Effector memory CD4-positive, alpha-beta T cell (primary cell): ENCODE measurements at places on chromosomes 3 and 15.

DNA sequence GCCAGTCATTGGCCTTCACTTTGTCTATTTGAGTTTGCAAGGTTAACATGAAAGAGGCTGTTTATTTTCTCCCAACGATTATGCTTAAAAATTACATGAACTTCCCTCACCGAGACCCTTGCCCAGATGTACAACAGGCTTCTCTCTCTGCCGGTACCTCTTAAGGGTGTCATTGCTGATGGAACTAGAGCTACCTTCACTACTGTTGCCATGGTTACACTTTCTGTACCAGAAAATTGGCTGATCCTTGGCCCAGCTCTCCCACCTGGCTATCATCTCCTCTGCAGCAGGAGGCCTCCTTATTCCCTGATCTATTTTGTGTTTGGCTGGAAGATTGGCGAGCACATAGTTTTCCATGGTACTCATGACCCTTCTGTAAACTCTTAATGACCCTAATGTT is 24.0 kb upstream of the LIPC start:
- no peak for DNase-seq

DNA sequence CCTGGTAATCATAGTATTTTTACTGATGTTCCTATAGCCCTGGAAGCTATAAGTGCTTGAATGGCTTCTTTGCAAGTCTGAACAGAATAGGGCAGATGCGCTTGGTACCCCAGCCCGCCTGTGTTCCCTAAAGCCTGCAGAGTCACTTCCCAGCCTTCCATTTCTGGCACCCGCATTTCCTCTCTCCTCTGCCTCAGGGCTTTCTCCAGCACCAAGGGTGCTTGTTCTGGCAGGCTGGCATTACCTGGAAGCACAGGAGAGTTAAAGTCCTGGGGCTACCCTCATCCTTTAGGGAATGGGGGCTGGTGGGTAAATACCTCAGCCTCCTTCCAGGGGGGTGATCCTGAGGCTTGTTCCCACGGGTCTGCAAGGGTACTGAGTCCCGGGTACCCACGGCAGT is 7.4 kb upstream of the CHRNA3 start:
- no peak for DNase-seq

DNA sequence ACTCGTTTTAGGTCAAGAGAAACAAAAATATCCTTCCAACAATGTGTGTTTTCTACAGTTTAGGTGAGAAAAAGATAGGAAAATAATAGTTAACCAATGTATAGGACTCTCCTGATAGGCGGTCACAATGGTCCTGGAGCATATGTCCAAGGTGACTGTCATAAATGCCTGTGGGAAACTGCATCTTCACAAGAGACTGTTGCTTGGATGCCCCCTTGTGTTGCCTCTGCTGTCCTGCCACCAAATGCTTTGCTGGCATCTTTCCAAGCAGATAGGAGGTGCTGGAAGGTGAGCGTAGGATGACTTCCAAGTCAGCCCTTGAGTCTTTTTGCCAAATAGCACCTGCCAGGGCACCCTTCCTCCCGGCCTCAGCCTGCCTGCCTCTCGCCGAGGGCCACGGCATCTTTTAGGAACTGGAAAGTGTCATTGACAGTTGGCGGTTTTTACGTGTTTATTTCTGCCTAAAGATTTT is 24.1 kb upstream of the SACM1L start:
- DNase-seq, result peak; percentile 62

DNA sequence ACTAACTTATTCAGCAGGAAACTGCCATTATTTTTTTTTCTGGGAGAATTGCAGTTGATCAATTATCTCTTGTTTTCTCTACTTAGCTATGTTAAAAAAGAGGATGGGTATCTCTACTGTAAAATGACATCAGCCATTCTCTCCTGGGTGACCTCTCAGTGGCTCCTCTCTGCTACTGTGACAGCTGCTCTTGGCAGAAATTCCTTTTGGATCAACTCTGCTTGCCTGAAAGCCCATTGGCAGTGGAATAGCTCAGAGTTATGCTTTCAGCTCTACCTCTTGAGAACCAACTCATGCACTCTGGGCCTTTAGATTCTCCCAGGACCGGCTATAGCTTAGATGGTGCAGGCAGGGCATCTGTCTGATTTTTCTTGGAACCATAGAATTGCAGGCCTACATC is 99.9 kb upstream of the GAP43 start:
- DNase-seq, result no peak

DNA sequence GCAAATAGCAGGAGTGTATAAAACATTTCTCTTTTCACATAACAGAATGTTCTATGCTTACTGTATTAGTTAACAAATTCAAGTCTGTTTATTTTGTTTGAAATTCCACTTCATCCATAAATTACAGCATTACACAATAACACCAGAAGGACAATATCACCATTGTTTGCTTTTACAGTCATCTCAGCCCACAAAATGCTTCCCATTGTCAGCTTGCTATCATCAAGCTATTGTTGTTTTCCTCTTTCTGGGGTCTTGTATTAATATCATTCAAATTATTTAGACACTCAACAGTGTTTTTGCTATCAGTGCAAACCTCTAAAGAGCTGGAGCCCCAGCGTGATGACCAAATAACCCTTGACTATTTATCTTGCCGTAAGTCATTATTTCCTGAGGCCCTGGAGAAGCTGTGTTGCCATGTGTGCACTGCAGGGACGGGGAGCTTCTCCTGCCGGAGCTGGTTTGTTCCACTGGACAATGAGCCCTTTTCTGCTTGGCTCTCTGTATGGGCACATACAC is 1.1 kb downstream of the SAMMSON start:
- no peak for DNase-seq

- no peak for DNase-seq
Observed at GRCh38 chr3:8517487-8517886, 15.9 kb downstream of the LMCD1 start.

- DNase-seq, result no peak
Observed at GRCh38 chr3:38006445-38006995, 15.9 kb downstream of the VILL start.

DNA sequence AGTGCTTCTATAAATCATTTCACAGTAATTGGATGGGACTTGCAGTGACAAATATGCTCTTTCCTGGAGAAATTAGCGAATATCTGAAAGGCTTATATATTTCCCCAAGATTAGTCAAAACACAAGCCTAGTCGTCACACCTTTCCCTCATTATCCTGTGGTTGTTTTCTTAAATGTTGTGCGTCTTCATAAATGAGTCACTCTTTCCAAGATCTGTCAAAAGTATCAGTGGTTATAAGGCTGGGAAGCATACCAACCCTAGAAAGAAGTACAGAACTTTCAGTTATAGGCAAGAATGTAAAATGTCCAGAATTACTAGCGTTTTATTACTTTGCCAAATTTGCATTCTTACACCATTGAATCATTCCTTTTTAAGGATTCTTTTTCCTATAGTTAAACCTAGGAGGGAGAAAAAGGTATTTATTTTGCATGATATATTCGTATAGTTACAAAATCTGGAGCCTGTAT is 33.6 kb downstream of the TMEM212 start:
- no peak for DNase-seq

DNA sequence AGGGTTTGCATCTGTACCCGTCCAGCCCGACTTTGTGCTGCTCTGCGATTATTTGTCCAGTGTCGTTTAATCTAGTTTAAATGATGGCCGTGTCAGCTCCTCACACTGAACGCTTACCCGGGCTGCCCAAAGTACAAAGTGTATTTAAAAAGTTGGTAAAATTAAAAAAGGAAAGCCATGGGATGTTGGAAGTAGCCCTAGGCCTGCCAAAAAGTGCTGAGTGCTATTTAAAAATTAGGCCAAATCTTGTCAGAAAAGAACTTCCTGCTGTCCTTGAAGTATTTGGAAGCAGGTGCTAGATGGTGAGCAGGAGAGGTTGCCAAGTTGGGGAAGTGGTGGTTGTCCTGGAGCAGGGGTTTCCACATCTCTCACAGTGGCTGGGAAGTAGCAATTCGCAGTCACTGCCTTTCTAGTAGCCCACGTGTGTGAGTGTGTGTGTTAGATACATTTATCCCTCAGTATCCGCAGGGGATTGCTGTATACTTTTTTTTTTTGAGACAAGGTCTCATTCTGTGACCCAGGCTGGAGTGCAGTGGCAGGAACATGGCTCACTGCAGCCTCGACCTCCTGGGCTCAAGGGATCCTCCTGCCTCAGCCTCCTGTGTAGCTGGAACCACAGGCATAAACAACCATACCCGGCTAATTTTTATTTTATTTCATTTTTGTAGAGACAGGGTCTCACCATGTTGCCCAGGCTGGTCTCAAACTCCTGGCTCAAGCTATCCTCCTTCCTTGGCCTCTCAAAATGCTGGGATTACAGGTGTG is 664 bp downstream of the PPCDC start:
- DNase-seq, result no peak

DNA sequence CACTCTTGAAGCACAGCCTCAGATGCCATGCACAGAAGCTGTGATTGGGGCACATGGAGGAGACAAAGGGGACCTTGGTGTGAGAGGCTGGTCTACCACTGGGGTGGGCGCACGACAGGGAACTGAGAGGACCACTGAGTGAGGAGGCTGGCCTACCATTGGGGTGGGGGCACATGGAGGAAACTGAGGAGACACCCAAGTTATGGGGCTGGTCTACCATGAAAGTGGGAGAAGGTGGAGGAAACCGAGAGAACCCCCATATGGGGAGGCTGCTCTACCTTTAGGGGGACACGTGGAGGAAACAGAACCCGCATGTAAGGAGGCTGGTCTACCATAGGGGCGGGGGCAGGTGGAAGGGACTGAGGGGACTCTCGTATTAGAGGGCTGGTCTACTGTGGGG is 153.4 kb downstream of the FBLN2 start:
- no peak for DNase-seq
